ENCODE measurements at places on chromosomes 7 and 10. TPM values are rescaled to one million over a fixed set of nuclear protein-coding genes. Genes with fewer than 3 reads are reported as not detected.

Gene TCF7L2
- 2.4 TPM for total RNA-seq

Gene WEE2
- total RNA-seq, result 0.11 TPM

Gene RASSF4
- total RNA-seq, result 18.0 TPM

Gene SAMD9L
- 8.2 TPM for total RNA-seq

Gene TBX20
- total RNA-seq, result not detected

Gene CFTR
- not detected for total RNA-seq

Gene ANKRD1
- total RNA-seq, result 92.0 TPM

Gene TMEM139
- total RNA-seq, result not detected

Gene OR2A5
- not detected for total RNA-seq

Gene GCK
- total RNA-seq, result 0.22 TPM

Gene MMRN2
- total RNA-seq, result 93.6 TPM

Gene ACTL6B
- not detected for total RNA-seq

Gene VENTX
- total RNA-seq, result not detected

Gene VSTM4
- 0.65 TPM for total RNA-seq

Gene EGFR
- total RNA-seq, result 0.43 TPM

Gene KCP
- total RNA-seq, result not detected

Gene JCAD
- 55.3 TPM for total RNA-seq

Gene MKI67
- total RNA-seq, result 3.4 TPM

Gene TMEM225B
- total RNA-seq, result not detected

Gene UROS
- total RNA-seq, result 65.9 TPM

Gene GNAI1
- total RNA-seq, result 27.1 TPM

Gene RNF133
- total RNA-seq, result 0.76 TPM

Gene TMEM229A
- not detected for total RNA-seq

Gene HOXA10
- total RNA-seq, result 1.8 TPM

Gene FAS
- 7.4 TPM for total RNA-seq

Gene KLF14
- not detected for total RNA-seq

Gene HMX2
- total RNA-seq, result not detected

Gene MDFIC
- total RNA-seq, result 73.8 TPM

Gene C10orf62
- total RNA-seq, result not detected

Gene SP4
- 8.3 TPM for total RNA-seq

Gene SLC18A3
- not detected for total RNA-seq

Gene NKX1-2
- not detected for total RNA-seq

Gene PVRIG
- total RNA-seq, result not detected

Gene OR9A2
- not detected for total RNA-seq
